CD8-positive, alpha-beta T cell (primary cell): ENCODE measurements at places on chromosomes 5 and 9.

DNA sequence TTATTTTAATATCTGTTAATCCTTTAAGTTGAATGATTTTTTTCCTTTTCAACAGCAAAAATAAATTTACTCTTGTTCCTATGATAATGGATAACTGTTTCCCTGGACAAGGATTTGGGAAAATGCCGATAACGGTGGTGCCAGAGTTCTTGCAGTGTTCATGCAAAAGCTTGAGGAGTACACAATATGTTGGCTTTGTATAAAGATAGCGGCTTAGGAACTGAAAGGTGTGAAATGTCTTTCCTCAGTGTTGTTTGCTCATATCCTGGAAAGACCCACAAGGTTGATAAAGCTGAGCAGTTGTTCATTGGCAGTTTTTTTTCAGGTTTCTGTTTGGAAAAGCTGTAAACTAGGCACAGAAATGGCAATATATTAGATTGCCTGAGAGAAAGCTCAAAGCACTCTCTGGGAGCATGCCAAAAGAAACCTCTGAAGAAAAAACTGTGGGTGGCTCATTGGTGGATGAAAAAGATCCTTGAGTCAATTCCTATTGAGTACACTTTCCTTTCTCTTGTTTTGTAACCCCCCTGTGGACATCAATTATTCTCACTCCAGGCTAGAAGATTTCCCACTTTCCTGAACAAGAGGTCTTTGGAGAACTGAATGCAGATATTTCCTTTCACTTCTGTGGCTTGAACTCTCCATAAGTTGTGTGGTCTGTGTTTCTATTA is 117.2 kb upstream of the RGMB start:
- no peak for DNase-seq

DNA sequence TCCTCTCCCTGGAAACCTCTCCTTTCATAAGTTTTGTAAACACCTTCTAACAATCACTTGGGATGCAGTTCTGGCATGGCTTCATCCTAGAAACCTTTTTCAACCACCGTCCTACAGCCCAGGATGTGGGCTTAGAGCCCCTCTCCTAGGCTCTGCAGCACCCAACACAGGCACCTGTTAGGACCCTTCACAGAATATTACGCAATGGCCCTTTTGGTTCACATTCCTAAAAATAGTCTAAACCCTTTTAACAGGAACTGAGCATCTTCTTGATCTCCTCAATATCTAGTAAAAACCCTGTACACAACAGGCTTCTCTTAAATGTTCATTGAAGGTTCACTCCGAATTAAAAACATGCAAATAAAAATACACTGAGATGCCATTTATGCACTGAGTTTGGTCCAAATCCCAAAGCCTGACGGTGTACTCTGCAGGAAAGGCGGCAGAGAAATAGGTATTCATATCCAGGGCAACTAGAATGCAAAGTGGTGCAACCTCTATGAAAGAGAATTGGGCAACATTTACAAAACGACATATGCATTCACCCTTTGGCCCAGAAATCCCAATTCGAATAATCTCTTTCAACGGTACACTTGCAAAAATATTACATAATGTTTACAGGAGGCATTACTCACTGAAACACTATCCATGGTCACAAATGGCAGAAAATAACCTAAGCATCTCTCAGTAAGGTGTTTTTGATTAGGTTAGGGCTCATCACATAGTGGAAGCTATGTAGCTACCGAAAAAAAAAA is 169.3 kb downstream of the SEMA5A start:
- no peak for DNase-seq

GRCh38 chr5:36059571-36060419 is 6.9 kb downstream of the UGT3A2 start:
- DNase-seq = no peak

DNA sequence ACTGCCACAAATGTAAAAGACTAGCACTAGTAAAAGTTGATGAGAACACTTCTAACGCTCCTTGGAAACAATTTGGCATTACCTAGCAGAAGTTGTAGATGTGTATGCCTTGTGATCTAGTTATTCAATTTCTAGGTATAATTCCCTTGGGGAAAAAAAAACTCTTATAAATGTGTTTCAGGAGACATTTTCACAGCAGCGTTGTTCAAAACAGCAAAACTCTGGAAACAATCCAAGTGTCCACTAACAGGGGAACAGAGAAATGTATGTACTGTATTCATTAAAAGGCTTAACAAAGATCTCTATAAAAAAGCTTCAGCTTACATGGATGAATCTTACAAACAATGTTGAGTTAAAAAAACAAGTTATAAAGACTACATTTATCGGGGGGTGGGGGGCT is 30.4 kb downstream of the NR3C1 start:
- DNase-seq = no peak

DNA sequence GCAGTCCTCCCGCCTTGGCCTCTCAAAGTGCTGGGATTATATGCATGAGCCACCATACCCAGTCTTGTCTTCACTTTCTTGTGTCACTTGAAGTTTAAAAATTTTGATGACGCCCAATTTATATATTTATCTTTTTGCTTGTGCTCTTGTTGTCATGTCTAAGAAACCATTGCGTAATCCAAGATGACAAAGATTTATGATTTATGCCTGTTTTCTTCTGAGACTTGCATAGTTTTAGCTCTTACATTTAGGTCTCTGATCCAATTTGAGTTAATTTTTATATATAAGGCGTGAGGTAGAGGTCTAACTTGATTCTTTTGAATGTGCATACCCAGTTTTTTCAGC is 18.6 kb downstream of the ANKHD1 start:
- DNase-seq = no peak

- no peak for DNase-seq
Observed at GRCh38 chr5:95976606-95977005, 15.0 kb upstream of the ELL2 start.
